ENCODE measurements at places on chromosomes 3 and 15.

- no peak for DNase-seq
These were observed 169.1 kb upstream of the TSPAN3 start for GRCh38 chr15:77239882-77240608.

DNA sequence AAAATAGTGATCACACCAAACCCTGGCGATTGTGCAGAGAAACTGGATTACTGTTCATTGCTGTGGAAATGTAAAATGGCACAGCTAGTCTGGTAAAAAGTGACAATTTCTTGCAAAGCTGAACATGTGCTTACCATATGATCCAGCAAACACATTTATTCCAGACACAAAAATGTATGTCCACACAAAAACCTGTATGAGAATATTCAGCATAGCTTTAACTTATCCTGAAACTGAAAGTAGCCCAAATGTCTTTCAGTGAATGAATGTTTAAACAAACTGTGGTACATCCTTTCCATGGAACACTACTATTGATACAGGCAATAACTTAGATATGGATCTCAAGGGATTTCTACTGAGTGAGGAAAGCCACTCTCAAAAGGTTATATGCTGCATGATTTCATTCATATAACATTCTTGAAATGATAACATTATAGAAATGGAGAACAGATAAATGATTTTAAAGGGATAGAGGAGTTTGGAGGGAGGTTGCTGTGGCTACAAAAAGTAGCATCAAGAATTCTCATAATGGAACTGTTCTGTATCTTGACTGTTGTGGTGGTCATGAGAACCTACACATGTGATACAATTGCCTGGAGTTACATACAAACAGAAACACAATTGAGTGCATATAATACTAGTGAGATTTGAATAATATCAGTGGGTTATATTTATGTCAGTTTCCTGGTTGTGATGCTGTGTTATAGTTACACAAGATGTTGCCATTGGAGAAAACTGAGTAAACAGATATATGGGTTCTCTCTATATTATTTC is 70.7 kb upstream of the DPH6 start:
- no peak for DNase-seq

DNA sequence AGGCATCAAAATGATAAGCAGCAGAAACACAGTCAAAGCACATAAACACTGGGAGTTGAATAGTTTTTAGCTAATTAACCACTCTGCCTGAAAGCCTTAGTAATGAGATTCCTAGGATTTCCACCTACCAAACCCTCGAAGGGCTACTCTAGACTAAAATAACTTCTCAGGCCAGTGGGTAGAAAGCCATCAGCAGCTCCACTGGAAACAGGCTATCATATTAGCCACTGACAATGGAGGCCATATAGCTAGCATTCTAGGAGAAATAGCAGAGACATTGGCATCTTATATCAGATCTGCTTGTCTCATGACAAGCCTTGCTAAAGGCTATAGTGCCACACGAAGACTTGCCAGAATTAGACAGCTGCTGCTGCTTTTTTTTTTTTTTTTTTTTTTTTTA is 4.5 kb upstream of the CAPN3 start:
- no peak for DNase-seq

GRCh38 chr3:12421132-12421531 is 63.1 kb upstream of the TSEN2 start:
- DNase-seq = no peak

All from T-helper 2 cell (primary cell).